T-helper 9 cell (primary cell): ENCODE measurements at places on chromosomes 13 and 19.

- DNase-seq: no peak
Measured at GRCh38 chr19:18742838-18743783, 48.0 kb downstream of the COMP start.

GRCh38 chr19:57171551-57172081, 4.3 kb upstream of the DUXA start:
- peak; percentile 27 for DNase-seq

DNA sequence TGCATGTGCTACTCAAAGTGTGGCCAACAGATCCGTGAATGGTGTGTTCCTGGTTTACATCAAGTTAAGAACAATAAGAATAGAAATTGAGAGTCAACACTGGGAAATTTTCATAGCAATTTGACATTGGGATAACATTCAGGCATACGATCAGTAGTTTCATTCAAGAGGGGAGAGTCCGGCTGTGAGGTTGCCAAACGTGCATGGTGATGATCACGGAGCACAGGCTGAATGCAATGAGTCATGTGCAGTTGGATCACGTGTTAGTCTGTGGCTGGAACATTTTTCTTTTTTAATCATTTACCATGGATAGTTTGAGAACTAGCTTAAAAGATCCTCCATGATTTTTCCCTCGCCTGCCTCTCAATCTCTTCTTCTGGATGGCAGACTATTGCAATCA, 2.5 kb upstream of the DCT start:
- no peak for DNase-seq

- DNase-seq: no peak
Measured at GRCh38 chr13:33015241-33015668, 968 bp upstream of the KL start.
